ENCODE measurements at places on chromosomes 11 and 22.

DNA sequence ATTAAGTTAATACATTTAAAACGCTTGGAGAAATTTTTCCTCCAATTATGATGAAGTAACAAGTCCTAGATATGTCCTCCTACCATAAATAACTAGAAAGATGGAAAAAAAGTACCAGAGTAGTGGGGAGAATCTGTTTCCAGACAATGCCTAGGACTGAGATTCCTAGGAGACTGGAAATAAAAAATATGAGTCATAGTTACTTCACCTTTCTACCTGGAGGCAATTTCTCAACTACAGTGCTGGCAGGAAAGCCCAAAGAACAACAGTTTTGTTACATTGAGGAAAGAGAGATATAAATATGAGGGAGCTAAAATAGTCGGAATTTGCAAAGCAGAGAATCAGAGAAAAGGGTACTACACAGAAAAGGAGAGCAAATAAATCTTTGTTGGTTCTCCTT lies 202.1 kb upstream of the ARHGAP42 start:
- no peak for DNase-seq

DNA sequence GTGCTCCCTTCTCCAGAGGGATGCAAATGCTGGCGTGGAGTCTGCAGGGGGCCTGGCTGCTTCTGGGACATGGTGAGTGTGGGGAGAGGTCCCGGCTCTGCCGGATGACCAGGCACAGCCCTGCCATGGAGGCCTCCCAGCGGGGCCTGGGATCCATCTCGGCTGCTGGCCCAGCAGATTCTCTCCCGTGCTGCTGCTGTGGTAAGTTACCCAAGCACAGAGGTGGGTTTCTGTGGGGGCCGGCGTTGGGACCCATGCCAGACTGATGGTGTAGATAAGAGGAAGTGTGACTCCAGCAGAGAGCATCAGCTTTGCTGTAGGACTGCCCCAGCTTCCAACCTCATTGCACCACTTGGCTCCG lies 147.5 kb upstream of the B3GAT1 start:
- DNase-seq, result no peak

DNA sequence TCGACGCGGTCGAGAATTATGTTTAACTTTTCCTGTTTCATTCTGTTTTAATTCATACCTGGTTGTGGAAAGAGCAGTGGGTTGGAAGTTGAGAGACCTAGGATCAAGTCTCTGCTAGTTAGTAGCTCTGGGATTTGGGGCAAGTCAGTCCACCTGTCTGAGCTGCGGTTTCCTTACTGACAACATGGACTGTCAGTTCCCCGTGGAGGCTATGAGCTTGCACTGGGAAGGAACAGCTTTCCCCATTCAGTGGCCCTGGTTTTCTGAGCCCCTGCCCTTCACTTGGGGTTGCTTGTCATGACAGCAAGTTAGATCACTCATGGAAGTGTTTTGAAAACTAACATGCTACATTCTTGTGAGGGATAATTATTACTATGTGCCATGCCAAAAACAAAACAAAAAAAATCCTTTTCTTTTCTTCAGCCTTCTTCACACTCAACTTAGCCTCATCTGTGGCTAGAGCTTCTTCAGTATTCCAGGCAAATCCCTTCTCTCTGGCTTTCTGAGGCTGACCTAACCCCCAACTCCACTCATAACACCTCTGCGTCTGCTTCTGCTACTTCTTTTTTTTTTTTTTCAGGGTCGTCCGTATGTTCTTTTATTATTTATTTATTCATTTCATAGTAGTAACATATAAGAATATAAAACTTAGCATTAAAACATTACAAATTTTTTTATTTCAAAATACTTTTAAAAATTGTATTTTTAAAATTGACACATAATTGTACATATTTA lies 43.0 kb upstream of the ZBED5 start:
- DNase-seq, result no peak

- no peak for DNase-seq
Observed at GRCh38 chr11:68074584-68075352, 35.9 kb downstream of the TCIRG1 start.

DNA sequence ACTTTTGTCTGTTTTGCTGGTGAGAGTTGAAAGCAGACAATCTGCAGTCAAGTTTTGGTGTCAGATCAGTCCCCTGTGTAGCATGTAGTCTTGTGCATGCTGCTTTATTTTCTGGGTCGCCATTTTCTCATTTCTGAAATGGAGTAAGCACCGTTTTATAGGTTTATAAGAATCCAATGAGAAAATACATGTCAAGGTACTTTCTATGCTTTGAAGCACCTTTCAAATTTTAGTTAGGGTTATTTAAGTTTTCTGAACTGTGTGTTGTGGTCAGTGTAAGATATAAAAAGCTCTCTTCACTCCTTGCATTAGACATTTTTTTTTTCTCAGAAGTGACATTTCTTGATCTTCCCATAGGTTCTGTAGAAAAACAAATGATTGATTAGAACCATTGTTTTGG lies 283.2 kb downstream of the ETS1 start:
- no peak for DNase-seq

GRCh38 chr22:27804470-27805297 lies 3.1 kb upstream of the MN1 start:
- no peak for DNase-seq

DNA sequence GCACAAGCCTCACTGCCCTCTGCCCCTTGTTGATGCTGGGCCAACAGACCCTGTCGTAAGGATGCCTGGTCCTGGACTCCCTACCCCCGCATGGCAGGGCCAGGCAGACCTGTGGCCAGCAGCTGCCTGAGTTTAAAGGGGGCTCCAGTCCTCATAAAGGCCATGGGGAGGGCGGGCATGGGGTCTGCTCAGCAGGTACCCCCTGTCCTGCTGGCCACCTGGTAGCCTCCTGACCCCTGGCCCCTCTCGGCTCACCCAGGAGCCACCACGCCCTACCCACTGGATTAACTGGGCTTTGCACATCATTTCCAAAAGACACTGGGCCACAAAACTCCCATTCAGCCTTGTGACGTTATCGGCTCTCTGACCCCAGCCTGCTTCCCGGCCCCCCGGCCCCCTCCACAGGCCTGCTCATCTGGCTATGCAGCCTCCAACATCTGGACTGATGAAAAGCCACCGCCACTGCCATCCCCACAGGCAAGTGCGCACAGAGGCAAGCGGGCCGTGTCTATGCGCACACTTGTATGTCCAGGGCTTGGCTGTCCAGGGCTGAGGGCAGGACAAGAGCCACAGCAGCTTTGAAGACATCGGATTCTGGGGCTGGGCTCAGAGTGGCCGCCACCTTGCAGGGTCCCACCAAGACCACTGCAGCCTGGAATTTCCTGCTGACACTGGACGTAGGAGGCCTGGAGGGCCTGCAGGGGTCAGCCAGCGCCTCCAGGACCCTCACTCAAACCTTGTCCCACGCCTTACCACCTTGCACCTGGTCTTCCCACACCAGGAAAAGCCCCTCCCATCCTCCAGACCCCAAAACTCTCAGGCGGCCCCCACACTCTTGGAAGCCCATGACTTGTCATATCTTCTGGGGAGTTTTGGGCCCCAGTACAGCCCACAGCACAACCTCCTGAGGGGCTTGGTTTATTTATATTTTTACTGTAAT lies 48.7 kb downstream of the IGF2 start:
- DNase-seq, result no peak

DNA sequence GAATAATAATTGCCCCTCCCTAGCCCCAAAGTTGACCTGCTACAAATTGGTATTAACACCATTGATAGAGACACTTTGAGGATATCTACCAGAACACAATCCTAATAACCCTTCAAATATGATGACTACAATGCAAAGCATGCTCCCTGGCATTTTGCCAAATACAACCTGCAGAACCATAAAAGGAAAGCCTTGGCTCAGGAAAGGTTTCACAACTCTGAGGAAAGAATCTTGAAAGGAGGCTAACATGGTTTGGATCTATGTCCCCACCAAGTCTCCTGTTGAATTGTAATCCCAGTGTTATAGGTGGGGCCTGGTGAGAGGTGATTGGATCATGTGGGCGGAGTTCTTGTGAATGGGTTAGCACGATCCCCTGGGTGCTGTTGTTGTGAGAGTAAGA lies 140.4 kb upstream of the ARHGAP42 start:
- no peak for DNase-seq

- DNase-seq, result no peak
Observed at GRCh38 chr11:91258876-91259275, 965.7 kb upstream of the FAT3 start.

DNA sequence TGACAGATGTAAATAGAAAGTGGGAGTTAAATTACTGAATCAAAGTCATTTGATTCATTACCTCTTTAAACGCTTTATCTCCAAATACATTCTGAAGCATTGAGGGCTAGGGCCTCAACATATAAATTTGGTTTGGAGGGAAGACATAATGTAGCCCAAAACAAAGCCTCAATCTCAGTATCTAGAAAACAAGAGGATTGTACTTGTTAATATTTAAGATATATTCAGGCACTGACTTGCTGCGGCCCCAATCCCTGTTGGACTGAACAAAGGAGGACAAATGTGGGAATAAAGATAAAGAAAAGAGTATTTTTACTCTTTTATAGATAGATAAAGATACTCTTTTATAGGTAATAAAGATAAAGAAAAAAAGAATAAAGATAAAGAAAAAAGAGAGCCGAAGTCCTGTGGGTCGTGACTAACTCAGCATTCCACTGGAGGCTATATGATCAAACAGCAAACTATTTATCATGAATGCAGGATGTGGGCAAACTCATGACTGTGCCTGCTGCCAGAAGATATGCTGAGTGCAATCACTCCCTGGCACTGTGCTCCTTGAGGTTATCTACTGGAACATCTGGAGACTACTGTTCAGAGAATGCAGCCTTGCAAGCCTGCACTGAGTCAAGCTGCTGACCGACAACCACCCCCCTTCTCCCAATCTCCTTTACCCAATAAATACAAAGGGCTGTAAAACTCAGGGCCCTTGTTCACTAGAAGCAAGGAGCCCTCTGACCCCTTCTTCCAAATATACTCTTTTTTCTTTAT lies 6.9 kb downstream of the OR10V1 start:
- no peak for DNase-seq

GRCh38 chr11:6919698-6920097 lies 1.1 kb upstream of the OR2D3 start:
- no peak for DNase-seq

GRCh38 chr11:14764579-14765527 lies 121.2 kb downstream of the PDE3B start:
- DNase-seq, result no peak

- DNase-seq, result no peak
Observed at GRCh38 chr11:130831976-130832375, 84.3 kb downstream of the SNX19 start.

- no peak for DNase-seq
Observed at GRCh38 chr11:1925373-1926155, 6.1 kb downstream of the TNNT3 start.

GRCh38 chr22:43887391-43887790 lies 4.4 kb downstream of the PNPLA5 start:
- no peak for DNase-seq

- no peak for DNase-seq
Observed at GRCh38 chr22:36541831-36542411, 13.0 kb upstream of the EIF3D start.

- DNase-seq, result no peak
Observed at GRCh38 chr22:40803321-40803720, 15.8 kb downstream of the SLC25A17 start.

DNA sequence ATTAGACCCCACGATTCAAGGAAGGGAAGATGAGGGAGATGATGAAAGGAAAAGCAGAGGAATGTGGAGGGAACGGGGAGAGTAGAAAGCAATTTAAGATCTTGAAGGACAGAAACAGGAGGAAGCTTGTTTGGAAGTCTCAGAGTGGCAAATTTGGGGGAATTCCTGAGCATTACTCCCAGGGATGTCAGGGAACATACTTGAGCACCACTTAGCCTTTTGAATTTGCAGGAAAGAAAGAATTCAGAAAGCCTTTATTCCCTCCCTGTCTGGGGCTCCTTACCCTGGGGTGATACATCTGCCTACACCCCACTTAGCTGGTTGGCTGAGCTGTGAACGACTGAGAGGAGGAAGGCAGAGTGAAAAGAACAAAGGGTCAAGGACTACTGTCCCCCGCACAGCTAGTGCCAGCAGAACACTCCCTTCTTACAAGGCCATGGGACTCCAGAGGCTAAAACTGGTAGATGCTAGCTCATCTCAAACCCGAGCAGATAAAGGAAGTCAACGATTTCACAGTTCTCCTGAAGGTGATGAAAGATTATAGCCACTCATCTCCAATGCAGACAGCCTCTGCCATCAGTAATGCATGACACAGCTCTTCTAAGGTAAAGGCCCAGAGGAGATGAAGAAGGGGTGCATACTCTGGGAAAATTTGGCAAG lies 84.0 kb upstream of the AKIP1 start:
- no peak for DNase-seq

DNA sequence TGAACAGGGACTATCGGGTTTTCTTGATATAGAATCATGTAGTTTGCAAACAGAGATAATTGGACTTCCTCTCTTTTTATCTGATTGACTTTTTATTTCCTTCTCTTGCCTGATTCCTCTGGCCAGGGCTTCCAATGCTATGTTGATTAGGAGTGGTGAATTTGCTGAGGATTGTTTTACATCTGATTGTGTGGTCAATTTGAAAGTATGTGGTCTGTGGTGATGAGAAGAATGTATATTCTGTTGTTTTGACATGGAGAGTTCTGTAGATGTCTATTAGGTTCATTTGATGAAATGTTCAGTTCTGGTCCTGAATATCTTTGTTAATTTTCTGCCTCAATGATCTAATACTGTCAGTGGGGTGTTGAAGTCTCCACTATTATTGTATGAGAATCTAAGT lies 713.2 kb upstream of the CCDC179 start:
- DNase-seq, result no peak

DNA sequence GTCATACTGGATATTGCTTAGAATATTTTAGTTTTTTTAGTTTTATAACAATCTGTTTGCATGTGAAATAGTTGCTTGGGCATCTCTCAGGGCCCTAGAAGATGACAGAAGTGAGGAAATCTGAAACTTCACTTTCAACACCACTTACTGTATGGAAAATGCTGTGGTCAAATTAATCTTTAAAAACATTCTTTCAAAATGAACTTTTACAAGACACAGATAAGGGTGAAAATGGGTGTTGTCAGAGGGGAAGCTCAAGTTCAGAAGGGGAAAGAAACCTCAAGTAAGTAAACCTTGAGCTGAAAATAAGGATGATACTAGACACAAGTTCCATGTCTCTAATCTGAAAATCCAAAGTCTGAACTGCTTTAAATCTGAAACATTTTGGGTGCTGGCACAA lies 1840.1 kb upstream of the RAG2 start:
- no peak for DNase-seq

DNA sequence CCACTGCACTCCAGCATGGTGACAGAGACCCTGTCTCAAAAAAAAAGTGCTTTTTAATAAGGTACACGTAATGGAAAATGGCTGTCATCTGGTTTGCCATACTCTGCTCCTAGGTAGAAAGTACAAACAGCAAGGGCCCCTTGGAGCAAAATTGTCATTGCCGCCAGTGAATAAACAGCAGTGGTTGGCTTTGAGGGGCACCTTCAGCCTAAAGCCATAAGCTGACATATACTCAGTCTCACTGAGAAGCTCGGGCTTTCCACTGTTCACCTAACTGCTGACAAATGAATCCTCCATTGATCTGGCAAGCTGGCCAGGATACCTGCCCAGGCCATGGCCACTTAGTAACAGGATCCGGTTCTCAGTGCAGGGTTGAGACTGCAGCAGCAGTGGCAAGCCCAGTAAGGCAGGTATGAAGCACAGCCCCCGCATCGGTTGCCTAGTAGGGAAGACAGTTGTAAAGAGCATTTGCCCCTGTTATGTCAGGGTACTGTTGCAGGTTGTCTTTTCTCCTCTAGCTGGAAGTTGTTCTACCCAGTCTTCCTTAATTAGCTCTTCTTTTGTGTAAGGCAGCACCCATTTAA lies 38.8 kb downstream of the MARK2 start:
- no peak for DNase-seq

All from forelimb muscle (tissue), 1 donor.